CD4-positive, alpha-beta T cell treated with Interleukin-4 for 1 hour (primary cell): ENCODE measurements at places on chromosomes 3 and 15.

- DNase-seq: no peak
Observed at GRCh38 chr15:71288348-71288955, 173.2 kb downstream of the THSD4 start.

DNA sequence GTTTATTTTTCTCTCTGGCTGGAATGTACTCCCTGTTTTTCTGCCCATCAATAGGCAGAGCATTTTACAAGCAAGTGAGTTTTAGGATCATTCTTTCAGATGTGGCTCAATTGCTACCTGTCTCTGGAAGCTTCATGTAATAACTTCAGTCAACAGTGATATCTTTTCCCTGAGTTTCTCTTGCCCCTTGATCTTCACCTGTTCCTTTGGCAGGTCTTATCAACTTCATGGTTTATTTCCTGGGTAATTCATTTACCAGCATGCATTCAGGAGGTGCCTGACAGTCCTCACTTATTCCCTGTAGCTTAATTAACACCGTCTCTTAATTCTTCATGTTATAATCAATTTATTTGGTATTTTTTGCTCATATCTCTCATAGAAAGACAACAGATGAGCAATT lies 184.8 kb upstream of the CTDSPL start:
- DNase-seq: no peak

- no peak for DNase-seq
Observed at GRCh38 chr15:54273928-54274327, 295.7 kb downstream of the UNC13C start.

DNA sequence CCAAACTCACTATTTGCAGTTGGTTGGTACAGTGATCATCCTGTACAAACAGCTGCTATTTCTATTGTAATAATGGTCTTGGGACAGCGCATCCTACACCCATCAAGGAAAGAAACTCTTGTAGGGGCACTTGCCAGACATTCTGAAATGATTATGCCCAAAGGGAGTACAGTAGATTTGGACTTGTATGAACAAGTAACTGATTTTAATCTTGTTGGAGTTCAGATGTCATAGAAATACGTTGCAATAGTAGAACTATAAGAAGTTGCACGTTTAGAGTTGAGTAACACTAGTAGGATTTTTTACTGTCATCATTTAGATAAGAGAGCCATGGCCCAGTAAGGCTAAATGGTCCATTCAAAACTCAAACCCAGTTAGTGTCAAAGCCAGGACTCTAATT lies 192.8 kb downstream of the SATB1 start:
- DNase-seq: no peak

GRCh38 chr3:194870394-194871110 lies 184.9 kb downstream of the FAM43A start:
- no peak for DNase-seq
